ENCODE measurements at places on chromosomes 1 and 21.
A peak's percentile ranks its signal among the peaks of the same experiment; 100 is the strongest.

- DNase-seq = no peak
Measured at GRCh38 chr21:29928537-29928936, 11.3 kb downstream of the GRIK1 start.

DNA sequence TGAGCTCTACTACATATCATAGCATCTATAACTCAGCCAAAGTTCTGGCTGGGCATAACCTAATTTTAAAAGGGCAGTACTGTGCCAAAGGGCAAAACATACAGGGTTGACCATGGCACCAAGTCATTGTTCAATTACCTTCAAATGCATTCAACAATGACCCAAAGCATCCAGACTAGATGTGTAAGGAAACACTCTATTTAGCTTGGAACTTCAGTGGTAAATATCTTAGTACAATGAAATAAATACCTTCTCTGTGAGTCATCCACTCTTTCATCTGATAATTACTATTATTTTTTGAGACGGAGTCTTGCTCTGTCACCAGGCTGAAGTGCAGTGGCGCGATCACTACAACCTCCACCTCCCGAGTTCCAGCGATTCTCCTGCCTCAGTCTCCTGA, 70.0 kb downstream of the NVL start:
- no peak for DNase-seq

DNA sequence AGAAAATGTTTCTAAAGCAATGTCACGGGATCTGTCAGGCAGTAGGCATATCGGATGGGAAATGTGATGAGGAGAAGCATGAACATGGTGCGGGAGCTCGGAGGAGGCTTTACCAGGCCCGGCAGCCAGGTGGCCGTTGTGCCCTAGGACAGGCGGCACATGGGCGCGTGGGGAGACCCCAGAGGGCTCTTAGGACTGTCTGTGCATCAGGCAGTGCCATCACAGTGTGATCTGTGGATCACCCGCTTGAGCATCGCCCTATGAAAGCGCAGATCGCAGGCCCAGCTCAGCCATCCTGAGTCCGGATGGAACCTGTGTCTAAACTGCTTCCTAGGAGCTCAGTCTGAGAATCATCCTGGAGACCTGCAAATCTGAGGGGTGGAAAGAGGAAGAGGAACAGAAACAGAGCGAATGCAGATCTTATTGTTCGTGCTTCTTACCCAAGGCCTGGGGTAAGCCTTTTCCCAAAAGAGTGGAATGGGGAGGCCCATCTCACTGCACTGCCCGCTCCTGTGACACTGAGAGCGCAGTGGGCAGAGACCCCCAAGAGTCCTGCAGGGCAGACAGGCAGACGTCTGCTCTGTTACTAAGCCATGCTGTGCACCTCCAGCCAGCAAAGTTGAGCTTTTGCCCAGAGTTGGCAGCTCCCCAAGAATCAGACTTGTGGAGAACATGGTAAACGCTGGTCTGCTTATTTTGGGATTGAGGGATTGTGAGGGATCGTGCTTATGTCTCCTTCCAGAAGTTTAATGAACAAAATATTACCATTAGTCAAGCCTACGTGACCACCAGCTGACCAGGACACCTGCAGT, 251.0 kb downstream of the RHOU start:
- DNase-seq = no peak

DNA sequence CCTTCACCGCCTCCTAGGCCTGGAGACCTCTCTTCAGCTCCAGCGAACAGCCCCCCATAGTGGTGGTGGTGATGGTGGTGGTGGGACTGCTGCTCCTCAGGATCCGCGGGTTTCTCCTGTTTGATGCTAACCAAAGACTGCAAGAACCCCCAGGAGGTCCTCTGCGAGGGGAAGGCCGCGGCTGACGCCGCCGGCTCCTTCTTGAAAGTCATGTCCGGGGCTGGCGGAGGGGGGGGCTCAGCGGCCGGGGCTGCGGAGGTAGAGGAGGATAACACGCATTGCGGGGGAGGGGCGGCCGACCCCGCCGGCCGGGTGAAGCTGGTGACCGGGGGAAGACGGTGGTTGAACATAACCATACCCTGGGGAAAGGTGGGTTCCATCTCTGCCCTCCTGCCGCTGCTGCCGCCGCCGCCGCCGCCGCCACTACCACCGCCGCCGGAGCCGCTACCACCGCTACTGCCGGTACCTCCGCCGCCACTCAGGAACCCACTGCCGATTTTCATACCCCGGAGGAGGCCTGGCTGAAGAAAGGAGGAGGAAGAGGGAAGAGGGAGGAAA, 554 bp downstream of the ZNF281 start:
- peak; percentile 15 for DNase-seq

DNA sequence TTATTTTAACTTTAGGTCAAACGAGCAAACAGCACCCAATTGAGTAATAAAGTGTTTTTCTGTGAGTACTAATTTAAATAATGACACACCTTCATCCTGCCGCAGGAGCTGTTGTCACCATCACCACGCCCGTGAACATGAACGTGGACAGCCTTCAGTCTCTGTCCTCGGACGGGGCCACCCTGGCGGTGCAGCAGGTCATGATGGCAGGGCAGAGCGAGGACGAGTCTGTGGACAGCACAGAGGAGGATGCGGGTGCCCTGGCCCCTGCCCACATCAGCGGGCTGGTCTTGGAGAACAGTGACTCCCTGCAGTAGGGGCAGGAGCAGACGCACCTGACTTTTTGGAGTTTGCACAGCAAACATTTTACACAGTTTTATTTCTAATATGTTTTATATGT, 45.9 kb downstream of the CBS start:
- no peak for DNase-seq

GRCh38 chr1:32274646-32275340, 17.1 kb upstream of the HDAC1 start:
- DNase-seq = no peak

GRCh38 chr1:50077273-50077672, 31.4 kb upstream of the ELAVL4 start:
- no peak for DNase-seq

GRCh38 chr21:18369115-18369514, 34.5 kb downstream of the TMPRSS15 start:
- DNase-seq = peak; percentile 20

GRCh38 chr1:110498270-110498669, 20.7 kb downstream of the KCNA10 start:
- no peak for DNase-seq

- no peak for DNase-seq
Measured at GRCh38 chr1:245153552-245154428, 995 bp upstream of the KIF26B start.

DNA sequence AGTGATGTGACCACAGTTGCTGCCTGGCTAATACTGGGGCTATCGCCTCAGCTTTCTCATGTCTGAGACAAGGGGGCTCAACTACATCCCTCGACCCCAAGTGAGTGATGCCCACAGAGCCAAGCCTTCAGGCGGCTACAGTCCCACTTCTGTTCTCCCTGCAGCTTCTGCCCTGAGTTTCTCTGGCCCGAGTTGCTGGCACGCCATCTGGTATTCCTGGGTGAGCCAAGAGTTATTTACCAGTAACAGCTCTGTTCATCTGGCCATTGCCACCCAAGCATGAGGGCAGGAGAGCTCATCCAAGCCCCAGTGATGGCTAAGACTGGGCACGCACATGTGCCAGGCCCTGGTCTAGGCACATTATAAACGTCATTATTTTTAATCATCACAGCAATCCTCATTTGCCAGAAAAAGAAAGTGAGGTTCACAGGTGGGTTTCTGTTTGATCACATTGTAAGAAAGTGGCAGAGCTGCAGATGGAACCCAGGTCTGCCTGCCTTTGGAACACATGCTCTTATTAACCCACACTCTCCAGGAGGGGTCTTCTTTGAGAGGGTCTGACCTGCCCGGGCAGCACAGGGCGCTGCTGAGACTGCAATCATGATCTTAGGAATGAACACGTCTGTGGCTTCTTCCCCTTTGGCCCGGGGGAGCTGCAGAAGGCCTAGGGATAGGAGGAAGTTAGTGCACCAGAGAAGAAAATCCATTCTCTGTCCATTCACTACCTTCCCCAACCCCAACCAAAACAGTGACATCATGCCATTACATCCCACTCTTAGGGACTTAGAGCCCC, 27.5 kb downstream of the KCND3 start:
- no peak for DNase-seq

DNA sequence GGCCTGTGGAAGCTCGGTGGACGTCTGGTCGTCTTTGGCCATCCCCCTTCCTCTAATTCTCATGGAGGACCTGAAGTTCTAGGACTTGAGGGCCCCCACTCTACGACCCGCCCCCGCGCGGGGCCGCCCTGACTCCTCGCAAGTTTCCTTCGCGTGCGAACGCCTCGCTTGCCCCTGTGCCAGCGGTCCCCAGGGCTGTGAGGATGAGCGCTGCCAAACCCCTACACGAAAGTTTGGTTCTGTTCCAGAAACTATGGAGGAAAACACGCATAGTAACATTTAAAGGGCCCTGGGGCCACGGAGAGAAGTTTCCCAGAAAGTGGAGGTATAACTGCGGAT, 304 bp upstream of the GNG12 start:
- no peak for DNase-seq

- DNase-seq = no peak
Measured at GRCh38 chr1:12158357-12159092, 8.3 kb upstream of the TNFRSF1B start.

GRCh38 chr1:206855859-206856258, 9.6 kb upstream of the IL20 start:
- no peak for DNase-seq

- DNase-seq = peak; percentile 67
Measured at GRCh38 chr1:6275826-6276782, 15.2 kb upstream of the GPR153 start.

GRCh38 chr1:54265659-54266058, 65.7 kb downstream of the MRPL37 start:
- no peak for DNase-seq

- no peak for DNase-seq
Measured at GRCh38 chr1:151831605-151832004, at the start of gene RORC. TSS of gene RORC (minus strand) at chr1:151831802. CDS start at chr1:151831764, 38 bp downstream.

DNA sequence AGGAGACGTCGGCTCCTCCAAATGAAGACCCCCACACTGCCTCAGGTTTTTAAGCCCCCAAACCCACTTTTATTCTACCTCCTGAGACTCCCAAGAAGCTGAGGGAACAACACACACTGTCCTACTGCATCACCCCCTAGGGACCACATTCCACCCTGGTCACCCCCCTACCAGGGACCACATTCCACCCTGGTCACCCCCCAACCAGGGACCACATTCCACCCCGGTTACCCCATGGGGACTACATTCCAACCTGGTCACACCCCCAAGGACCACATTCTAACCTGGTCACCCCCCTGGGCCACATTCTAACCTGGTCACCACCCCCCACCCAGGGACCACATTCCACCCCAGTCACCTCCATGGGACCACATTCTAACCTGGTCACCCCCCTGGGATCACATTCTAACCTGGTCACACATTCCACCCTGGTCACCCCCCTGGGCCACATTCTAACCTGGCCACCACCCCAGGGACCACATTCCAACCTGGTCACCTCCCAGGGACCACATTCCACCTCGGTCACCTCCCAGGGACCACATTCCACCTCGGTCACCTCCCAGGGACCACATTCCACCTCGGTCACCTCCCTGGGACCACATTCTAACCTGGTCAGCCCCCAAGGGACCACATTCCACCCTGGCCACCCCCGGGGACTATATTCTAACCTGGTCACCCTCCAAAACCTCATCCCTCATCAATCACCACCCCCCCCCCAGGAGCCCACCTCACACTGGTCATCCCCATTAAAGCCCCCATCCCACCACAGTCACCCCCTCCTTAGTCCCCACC, 587.6 kb downstream of the NPHP4 start:
- DNase-seq = no peak

DNA sequence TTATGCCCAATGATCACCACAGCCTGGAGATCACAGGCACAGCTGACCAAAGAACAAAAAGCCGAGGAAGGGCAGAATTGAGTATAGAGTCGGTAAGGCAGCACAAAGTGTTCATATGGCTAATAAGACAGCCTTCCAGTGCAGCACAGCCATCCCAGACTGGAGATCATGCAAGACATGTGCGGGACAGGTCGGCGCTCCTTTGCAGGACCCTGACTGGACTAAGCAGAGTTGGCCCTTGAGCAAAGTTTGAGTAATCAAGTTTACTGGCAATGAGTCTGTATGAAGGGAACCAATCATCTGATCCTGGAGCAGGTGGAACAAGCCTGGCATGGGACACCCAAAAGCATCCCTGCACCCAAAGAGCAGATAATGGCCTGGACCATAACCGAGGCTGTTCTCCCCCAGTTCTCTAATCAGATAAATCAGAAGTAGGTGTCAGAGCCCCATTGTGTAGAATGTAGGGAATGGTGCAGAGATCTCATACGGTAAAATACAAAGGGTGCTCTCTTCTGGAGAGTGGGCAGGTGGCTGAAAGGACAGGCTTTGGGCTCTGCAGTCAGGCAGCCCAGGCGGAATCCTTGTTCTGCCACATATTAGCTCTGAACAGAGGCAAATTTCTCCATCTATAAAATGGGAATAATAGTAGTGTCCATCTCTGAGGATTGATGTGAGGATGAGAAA, 10.7 kb upstream of the DNASE2B start:
- no peak for DNase-seq

GRCh38 chr1:162944974-162945674, 84.1 kb upstream of the CCDC190 start:
- no peak for DNase-seq

DNA sequence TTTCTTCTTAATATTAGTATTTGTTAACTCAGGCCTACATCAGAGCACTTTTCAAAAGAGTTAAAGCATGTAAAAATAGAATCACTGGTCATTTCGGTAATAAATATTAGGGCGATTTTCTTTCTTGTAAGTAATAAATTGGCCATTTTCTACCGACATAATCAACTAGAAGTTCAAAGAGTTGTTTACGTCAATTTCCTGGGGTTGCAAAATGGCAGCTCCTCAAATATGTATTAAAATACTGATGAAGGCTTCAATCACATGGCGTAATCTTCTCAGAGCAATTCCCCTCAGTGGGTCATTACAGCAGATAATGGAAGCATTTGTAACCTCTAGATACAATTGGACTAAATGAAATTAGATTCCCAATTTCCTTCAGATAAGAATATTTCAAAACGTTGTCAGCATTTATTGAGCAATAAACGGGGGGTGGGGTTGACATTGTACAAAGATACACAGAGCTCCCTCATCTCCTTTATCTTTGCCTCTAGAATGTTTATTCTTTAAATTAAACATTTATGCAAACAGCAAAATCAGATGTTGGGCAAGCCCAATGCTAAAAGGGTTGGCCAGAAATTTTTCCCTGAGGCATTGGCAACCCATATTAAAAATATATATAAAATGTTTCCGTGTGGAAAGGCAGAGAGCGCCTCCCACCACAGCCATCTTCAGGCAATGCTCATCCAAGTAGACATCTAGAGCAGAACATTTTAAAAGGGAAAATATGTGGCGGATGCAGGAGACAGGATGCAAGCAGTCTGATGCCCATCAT, 240.6 kb downstream of the NCAM2 start:
- no peak for DNase-seq
